ENCODE measurements at places on chromosomes 2 and 18. TPM values are rescaled to one million over a fixed set of nuclear protein-coding genes. Genes with fewer than 3 reads are reported as not detected.

GRCh38 chr2:83323038-83323437, 1136.0 kb downstream of the SUCLG1 start:
- no peaks in the 10 kb centered on the region for H3K36me3 ChIP-seq
- no peaks in the 10 kb centered on the region for H3K4me1 ChIP-seq
- H3K4me3 ChIP-seq, result no peak overlapping the region
- no peak for DNase-seq
- no peaks in the 10 kb centered on the region for H3K27me3 ChIP-seq
- H3K27ac ChIP-seq, result no peak overlapping the region

- H3K27me3 ChIP-seq, result no peaks in the 10 kb centered on the region
- H3K36me3 ChIP-seq, result no peaks in the 10 kb centered on the region
- no peak for DNase-seq
- no peak overlapping the region for H3K4me3 ChIP-seq
Observed at GRCh38 chr2:240627736-240628506, 2.6 kb downstream of the GPR35 start.

- no peak overlapping the region for H3K27ac ChIP-seq
- no peaks in the 10 kb centered on the region for H3K36me3 ChIP-seq
- no peaks in the 10 kb centered on the region for H3K27me3 ChIP-seq
- H3K4me1 ChIP-seq, result no peaks in the 10 kb centered on the region
Observed at GRCh38 chr2:56749152-56749752, 565.5 kb downstream of the CCDC85A start.

LPIN1 gene
- total RNA-seq, result 45.6 TPM

PCARE gene
- 0.49 TPM for total RNA-seq
